Retina (tissue), 1 donor: ENCODE measurements at places on chromosomes 5 and 9.
A peak's percentile ranks its signal among the peaks of the same experiment; 100 is the strongest.

GRCh38 chr9:132896906-132897305 lies 18.2 kb downstream of the SPACA9 start:
- no peak for DNase-seq

- DNase-seq = no peak
Measured at GRCh38 chr9:73541923-73542322, 390.3 kb downstream of the ANXA1 start.

DNA sequence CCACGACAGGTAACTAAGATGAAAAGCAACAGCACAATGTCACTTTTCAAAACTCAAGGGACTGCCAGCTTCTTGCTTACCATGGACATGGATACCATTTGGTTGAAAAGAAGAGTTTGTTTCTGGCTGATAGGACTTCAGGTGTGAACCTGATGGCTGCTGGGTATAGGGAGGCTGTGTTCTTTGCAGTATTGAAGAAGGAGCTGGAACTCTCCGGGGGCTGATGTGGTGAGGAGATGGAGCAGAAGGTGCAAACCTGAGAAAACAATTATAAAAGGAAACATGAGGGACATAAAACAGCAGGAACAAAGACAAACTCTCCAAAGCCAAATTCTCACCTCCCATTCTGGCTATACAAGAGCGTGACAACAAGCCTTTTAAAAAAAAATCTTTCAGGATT lies 330.1 kb upstream of the RFX3 start:
- DNase-seq = no peak

GRCh38 chr5:1089621-1090040 lies 22.2 kb downstream of the SLC12A7 start:
- DNase-seq = no peak

DNA sequence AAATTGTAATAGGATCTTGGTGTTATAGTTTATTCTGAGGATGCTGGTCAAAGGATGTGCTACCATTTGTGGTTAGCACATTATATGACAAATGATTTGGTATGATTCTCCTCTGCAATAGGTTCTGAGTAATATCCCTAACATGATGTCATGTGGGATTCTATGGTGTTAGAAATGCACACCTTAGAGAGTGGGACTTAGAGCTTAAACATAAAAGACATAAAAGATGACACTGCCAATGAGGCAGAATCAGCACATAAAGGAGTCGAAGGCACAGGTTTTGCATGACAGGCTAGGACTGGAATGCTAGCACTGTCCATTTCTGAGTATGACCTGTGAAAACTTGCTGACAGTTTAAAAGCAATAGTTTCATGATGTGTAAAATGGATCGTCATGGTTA lies 100.4 kb downstream of the OSTF1 start:
- DNase-seq = no peak

- no peak for DNase-seq
Measured at GRCh38 chr5:97553604-97554452, 370.8 kb upstream of the RIOK2 start.

- peak; percentile 53 for DNase-seq
Measured at GRCh38 chr9:114386886-114387679, 699 bp downstream of the AKNA start.
